ENCODE measurements at places on chromosomes 2 and 18.
A peak's percentile ranks its signal among the peaks of the same experiment; 100 is the strongest.

DNA sequence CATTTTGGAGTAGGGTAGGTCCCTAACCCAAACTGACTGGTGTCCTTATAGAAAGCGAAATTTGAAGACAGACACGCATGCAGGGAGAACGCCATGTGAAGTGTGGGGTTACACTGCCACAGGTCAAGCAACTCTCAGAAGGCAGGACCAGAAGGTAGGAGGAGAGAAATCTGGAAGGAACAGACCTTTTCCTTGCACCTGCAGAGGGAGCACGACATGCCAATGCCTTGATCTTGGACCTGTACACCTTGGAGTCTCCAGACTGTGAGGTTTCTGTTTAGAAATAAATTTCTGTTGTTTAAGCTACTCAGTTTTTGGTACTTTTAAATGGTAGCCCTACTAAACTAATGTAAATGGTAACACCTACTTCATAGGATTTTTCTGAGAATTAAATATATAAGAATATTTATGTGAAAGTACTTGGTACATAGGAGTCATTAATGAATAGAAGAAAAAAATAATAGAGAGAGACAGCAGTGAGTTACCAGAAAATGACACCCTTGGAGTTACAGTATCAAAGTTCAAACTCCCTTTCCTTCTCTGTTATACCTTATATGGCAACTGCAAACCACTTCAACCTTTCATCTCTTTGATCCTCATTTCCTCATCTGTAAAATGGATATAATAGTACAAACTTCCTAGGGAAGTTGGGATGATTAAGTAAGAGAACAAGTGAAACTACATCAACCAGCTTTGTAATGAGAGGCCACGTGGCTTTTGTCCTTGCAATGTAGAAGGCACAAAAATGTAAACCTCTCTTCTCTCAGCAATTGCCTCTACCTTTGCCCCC lies 184.9 kb upstream of the PARD3B start:
- no peak for DNase-seq

DNA sequence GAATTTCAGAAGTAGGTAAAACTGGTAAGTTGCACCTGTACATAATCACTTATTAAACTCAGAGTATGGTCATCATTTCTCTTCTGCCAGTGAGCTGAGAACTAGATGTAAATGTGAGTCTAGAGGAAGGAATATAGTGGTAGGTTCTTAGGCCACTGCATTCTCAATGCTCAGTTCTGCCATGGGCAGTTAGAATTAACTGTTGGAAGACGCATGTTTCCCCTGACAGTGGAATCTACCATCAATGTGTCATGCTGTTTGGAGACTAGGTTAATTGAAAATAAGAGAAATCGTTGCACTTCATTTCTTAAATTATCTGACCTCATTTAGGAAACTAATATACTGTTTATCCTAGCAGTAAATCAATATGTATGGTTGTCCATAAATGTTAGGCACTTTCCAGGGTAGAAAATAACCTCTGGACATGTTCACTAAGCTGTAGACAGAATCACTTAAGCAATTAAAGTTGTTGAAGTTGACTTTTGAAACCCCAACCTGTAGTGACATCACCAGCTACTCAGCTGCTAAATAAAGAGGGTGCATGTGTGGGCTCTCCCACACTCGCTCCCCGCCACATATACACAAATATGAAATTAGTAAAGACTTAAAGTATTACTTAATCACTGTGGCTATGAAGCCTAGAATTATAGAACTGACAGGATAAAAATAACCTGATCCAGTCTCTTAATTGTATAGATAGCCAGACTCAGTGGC lies 91.5 kb upstream of the NOSTRIN start:
- DNase-seq = no peak

GRCh38 chr18:39344487-39344886 lies 1778.9 kb upstream of the CELF4 start:
- DNase-seq = no peak

- DNase-seq = no peak
Measured at GRCh38 chr2:101480764-101481163, 5.9 kb upstream of the RFX8 start.

- no peak for DNase-seq
Measured at GRCh38 chr18:80179857-80180558, 67.3 kb downstream of the PARD6G start.

- DNase-seq = no peak
Measured at GRCh38 chr2:219707496-219708285, 80.3 kb downstream of the SLC4A3 start.

- DNase-seq = no peak
Measured at GRCh38 chr2:177599139-177599688, 206.6 kb downstream of the AGPS start.

DNA sequence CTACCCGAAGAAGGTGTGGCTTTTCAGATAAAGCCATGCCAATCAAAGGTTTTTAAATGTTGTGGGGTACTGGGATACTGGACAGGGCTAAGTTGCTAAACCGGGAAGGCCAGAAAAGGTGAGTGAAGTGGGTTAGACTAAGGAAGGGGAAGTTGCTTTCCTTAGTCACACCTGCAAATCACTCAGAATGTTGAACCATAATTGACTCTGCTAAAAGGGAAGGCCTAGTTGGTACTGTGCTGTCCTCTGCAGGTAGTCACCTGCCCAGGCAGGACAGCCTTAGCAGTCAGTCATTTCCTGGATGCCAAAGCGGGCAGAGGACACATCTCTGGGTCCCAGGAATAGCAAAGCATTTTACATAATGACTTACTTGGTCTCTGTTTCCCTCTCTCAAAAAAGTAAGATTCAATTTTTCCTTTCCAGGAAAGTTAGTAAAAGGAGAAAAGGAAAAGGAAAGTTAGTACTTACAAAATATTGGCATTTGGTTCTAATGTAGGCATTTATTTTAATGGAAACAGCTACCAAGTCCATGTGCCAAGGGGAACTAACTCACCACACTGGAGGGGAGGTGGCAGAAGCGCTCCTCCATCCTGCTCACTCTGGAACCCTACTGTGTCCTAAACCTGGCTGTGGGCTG lies 60.3 kb downstream of the RFTN2 start:
- DNase-seq = no peak

- DNase-seq = no peak
Measured at GRCh38 chr2:138060301-138060635, 96.0 kb downstream of the HNMT start.

- DNase-seq = no peak
Measured at GRCh38 chr2:127080938-127081755, 25.8 kb downstream of the BIN1 start.

- DNase-seq = no peak
Measured at GRCh38 chr2:203994735-203995134, 58.2 kb downstream of the ICOS start.

DNA sequence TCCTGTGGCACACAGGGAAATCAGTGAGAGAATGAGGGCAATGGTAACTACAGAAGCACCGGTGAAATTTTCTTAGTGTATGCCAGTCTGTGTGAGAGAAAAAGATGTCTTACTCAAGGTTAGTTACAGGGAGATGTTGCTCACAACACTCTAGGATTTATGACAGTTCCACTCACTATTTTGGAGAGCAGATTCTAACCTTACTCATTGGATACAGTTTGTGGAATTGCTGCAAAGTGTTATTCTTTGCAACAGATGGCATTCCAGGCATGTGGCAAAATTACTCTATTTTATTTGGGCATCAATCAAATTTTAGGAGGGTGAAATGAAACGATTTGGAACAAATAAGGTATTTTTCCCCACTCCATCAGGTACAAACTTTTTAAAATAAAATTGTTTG lies 449.1 kb downstream of the PIK3C3 start:
- no peak for DNase-seq

DNA sequence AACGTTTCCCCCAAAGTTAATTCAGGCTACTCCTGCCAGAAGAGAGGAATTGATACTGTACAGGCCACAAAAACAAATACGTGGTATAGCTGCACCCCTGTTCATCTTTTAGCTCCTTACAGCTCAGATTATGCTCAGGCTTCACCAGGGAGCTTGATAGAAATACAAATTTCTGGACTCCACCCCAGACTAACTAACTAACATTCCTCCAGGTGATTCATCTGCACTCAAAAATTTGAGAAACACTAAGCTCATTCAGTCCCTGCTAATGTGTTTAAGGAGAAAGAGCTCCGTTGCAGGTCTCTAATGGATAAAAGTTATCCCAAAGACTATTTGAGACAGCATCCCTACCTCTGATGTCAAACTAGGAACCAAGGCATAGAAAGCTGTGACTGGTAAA lies 36.8 kb upstream of the UNC80 start:
- no peak for DNase-seq

DNA sequence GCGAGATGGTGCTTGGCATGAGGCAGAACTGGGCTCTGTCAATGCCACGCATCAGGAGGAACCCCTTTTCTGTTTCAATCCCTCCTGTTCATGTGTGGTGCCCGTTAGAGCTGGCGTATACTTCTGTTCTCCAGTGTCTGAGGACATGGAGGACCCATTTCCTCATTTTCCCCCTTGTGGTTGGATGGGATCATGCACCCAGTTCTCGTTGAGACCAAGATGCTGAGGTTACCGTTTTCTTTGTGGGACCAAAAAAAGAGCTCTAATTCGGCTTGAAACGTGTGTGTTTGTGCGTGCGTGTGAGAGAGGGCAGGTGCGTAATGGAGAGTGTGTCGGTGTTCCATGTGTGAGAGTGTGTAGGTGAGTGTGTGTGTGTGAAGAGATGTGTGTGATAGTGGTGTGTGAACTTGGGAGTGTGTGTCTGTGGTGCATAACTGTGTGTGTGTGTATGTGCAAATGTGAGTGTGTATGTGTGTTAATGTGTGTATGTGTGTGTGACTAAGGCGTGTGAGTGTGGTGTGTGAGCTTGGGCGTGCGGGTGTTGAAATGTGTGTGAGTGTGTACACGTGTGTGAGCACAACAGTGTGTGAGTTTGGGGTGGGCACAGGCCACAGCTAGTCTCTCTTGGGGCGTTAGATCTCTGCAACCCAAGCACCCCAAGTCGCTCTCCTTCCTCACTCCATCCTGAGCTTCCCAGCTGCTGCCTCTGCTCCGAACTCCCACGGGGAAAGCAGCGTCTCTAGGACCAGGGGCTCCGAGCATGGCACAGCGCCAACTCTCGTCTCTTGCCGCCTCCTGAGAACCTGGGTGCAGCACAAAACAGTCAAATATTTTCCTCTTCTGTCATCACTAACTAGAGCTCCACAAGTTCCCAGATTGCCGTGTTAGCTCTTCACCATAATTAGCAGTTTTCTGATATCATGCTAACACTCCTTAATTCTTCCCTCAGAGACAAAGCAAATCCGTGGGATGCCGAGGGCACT lies 75.8 kb downstream of the LONRF2 start:
- DNase-seq = no peak

DNA sequence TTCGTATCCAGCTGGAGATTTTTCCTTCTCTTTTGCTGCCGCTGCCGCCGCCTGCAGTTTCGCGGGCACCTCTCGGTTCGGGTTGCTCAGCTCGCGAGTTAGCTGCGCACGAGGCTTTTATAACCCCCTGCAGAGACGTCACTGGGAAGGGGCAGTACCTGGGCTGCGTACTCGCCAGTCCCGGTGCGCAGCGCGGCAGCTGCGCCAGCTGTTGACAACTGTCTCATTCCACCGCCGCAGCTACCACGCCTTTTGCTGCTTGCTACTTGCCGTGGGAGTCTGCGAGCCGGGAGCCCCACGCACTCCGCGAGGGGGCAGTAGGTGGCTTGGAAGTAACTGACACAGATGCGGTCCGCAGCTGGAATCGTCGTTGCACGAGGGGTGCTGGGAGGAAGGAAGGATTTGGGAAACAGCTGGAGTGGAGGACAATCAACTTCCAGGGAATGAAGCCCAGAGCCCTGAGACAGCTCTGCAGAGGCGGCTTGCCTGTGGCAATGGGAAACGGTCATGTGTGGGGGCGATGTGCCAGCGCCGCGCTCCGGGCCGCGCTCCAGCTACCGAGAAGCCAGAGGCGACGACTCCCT lies at the start of gene TACR1:
Gene TACR1 (minus strand): TSS at position 93 of the 584 bp plus-strand sequence. CDS start 586 bp downstream, outside the sequence.
- DNase-seq = peak; percentile 47

- no peak for DNase-seq
Measured at GRCh38 chr2:158325031-158325781, 131.3 kb downstream of the CCDC148 start.

GRCh38 chr2:192901446-192901845 lies 706.7 kb upstream of the TMEFF2 start:
- no peak for DNase-seq

DNA sequence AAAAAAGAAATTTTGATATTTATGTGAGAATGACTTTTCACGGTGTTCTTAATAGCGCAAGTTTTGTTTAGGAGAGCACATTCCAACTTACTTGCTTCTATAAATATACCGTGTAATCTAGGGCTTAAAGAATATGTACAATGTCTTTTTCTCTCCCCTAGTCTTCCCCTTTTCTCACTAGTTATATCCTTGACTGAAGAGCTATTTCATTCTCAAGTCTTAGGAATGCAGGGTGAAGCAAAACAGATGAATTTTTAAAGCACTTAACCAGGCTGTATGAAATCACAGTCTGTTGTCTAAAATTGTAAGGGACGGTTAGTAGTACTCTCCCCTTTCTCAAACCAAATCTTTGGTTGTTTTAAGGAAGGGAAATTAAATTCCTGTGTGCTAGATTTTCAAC lies 29.6 kb upstream of the SLC30A6 start:
- DNase-seq = no peak

DNA sequence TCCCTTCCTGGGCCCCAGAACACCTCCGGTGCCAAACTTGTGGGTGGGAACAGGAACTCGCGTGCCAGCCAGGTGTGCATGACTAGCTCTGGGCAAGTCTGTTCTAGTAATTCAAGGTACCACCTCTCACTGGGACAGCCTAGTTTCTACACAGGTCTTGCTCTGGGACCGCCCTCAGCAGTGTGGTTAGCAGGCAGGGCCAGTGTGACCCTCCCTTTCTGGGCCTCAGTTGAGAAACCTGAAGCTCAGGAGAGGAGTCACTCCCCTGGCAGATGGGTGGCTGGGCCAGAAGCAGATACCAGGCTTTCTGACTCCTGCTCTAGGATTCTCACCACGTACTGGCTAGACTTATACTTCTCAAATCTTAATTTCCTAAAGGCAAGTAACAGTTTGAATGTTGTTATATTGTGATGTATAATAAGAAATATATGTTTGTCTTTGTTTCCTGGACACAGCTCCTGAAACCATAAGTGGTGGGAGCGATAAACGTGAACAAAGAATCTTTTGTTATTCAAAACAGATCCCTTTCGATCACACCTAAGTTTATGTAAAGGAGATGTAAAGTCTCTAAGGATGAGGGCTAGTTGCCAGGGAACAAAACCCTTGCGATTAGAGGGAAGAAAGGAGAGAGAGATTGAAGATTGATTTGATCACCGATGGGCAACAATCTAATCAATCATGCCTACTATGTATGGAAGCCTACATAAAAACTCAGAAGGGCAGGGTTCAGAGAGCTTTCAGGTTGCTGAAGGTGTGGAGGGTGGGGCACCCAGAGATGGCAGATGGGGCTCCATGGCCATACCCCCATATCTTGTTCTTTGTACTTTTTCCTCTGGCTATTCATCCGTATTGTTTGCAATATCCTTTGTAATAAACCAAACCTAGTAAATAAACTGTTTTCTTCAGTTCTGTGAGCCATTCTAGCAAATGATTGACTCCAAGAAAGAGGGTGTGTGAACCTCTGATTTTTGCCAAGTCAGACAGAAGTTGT lies 952 bp upstream of the UGT1A6 start:
- DNase-seq = no peak

All from stimulated activated CD4-positive, alpha-beta T cell treated with anti-CD3 and anti-CD28 coated beads, TNF-alpha, amount 100 ng/mL, for 24 hours (primary cell).